ENCODE measurements at places on chromosomes 1 and 21.

GRCh38 chr1:152967201-152967600, 3.2 kb upstream of the SPRR4 start:
- no peak for DNase-seq

- DNase-seq = no peak
These were observed 40.0 kb downstream of the TMCO4 start for GRCh38 chr1:19759740-19760089.

GRCh38 chr21:39336457-39337008, 12.4 kb downstream of the HMGN1 start:
- no peak for DNase-seq

DNA sequence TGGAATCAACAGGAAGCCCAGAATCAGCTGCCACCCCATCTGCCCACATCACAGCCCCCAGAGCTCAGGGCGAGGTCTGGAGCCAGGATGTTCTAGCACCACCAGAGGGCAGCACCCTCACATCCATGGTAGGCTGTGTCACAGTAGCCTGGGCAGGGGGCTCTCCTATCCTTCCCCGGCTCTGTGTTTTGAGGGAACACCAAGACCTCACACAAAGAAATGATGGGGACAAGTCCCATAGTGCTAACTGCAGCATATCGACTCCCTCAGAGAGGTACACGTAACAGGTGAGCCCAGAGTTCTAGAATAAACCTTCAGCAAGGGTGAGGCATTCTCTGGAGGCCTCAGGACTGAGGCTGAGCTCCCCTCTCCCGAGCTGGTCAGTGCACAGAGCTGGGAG, 2.3 kb upstream of the KCNC4 start:
- DNase-seq = peak; percentile 79

GRCh38 chr1:21524686-21525339, 15.6 kb downstream of the ALPL start:
- no peak for DNase-seq

- peak; percentile 56 for DNase-seq
These were observed 38.2 kb upstream of the RIPK4 start for GRCh38 chr21:41805038-41805437.

DNA sequence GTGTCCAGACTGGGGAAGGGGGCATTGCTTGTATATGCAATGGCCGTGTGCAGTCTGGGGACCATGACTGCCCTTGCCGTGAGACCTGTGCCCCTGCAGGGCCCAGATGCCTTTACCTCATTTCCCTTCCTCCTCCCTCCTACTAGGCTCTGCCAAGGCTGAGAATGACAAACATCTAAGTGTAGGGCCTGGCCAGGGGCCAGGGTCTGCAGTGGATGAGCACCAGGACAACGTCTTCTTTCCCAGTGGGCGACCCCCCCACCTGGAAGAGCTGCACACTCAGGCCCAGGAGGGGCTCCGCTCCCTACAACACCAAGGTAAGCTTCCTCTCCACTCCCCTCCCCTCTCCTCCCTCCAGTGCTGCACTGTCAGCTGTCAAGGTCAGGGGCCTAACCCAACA, 49.5 kb downstream of the YARS1 start:
- no peak for DNase-seq

GRCh38 chr1:213119794-213120193, 68.8 kb downstream of the RPS6KC1 start:
- no peak for DNase-seq

DNA sequence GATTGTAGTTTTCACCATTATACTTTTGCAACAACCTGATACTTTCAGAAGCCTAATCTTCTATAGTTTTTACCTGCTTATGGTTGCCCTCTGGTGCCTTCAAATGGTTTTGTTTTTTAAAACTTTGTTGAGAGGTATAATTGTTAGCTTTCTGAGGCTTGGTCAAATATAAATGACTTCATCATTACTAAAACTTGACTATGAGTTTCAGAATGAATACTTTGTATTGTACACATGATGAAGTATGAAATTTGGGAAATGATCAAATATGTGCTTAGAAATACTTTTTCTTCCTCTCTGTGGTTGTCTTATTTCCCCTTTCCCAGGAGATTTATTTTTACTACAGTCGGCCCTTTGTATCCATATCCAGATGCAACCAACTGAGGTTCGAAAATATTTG, 151.8 kb upstream of the B3GALT2 start:
- no peak for DNase-seq

DNA sequence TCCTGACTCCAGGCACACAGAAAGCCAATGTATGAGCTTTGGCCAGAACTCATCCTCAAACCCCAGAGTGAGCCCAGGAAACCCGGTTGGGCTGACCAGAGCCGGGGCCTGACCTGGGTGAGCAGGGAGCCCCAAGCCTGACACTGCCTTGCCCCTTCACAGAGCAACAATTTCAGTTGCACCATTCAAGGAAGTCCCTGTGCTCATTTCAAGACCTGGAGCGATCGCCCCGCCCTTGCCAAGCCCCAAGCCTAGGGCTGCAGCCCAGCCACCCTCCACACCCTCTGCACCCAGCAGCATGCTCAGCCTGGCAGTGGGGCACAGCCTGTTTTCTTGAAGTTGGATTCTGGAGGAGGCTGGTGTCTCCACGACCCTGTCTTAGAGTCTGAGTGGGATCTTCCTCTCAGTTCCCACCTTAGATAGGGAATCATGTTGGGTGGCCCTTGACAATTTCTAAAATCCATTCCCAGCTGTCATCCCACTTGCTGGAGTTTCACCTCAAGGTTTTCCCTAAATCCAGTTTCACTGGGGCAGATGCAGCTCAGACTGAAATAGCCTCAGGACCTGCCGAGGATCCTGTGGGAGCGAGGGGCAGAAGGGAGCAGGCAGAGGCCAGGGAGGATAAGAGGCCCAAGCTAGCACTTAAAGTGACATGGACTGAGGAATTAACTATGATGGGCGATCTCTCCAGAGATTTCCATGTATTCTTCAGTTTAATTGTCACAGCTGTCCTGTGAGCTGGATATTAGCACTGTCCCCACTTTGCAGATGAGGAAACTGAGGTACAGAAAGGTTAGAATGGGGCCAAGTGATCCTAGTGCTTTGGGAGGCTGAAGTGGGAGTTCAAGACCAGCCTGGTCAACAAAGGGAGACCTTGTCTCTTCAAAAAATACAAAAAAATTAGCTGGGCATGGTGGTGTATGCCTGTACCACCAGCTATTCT, 2.5 kb downstream of the NBL1 start:
- no peak for DNase-seq
